ENCODE measurements at places on chromosomes 5 and 9. TPM values are rescaled to one million over a fixed set of nuclear protein-coding genes. Genes with fewer than 3 reads are reported as not detected.

DNA sequence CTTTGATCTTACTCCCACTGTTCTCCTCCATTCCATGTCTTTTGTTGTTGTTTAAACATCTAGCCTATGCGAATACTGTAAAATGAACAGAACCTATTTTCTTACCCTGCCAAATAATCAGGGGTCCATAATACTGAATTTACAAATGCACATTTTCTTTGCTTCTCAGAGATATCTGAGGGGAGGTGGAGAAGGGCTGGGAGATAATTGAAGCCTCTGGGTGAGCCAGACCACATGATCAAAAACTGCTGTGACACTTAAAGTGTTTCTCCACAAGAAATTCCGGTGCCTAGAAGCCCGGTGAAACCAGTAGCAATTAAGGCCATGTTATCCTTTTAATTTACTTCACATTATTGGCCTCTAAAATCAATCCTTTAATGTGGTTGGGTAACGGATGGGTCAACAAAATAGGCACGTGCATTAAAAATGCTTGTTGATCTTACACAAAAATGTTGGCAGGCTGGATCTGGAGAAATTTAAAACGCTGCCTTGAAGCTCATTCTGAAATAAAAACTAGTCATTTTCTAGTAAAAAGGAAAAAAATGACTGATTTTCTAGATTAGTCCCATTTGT lies 10.8 kb downstream of the SEMA6A start:
- no peak for DNase-seq

The GGTA1 gene
- 0.87 TPM for total RNA-seq

- no peak for DNase-seq
Observed at GRCh38 chr5:78816143-78816765, 167.7 kb upstream of the LHFPL2 start.

DNA sequence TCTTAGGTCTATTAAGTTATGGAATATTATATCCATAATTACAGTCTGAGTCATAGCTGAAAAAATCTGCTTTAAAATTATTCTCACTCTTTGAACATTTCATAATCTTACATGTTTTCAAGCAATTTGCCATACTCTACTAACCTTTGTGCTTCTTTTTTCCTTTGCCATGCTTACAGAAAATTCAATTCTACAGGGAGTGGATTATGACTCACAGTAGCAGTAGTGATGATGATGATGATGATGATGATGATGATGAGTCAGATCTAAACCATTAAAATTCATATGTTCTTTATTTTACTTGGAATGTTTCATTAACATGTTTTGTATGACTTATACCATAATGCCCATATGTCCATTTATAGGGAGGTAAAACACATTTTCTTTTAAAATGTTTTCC lies 207.1 kb downstream of the VPS13A start:
- DNase-seq = no peak

The RGS7BP gene
- total RNA-seq = not detected

DNA sequence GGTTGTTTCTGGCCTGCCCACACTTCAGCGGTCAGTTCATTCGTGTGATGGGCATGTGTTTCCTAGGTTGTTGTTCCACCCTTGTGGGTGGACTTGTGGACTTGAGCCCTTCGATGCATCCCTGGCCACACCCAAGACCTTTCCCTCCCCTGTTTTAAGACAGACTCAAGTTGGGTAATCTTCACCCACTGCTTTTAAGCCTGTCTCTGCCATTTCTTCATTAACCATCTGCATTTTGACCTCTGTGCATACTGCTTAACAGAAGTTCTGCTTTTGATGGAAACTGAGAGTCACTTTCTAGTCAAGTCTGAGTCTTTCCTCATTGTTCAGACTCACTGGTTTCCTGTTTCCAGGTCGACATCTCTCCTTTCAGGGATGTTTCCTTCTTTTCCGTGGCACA lies 233.7 kb downstream of the ARHGEF28 start:
- no peak for DNase-seq

The ACOT12 gene
- total RNA-seq = not detected

- no peak for DNase-seq
Observed at GRCh38 chr5:66178799-66179198, 34.7 kb downstream of the SREK1 start.

- no peak for DNase-seq
Observed at GRCh38 chr5:37667430-37667829, 172.4 kb downstream of the GDNF start.

The ANGPTL2 gene
- not detected for total RNA-seq

GRCh38 chr9:16318516-16319060 lies 551.9 kb downstream of the BNC2 start:
- no peak for DNase-seq

DNA sequence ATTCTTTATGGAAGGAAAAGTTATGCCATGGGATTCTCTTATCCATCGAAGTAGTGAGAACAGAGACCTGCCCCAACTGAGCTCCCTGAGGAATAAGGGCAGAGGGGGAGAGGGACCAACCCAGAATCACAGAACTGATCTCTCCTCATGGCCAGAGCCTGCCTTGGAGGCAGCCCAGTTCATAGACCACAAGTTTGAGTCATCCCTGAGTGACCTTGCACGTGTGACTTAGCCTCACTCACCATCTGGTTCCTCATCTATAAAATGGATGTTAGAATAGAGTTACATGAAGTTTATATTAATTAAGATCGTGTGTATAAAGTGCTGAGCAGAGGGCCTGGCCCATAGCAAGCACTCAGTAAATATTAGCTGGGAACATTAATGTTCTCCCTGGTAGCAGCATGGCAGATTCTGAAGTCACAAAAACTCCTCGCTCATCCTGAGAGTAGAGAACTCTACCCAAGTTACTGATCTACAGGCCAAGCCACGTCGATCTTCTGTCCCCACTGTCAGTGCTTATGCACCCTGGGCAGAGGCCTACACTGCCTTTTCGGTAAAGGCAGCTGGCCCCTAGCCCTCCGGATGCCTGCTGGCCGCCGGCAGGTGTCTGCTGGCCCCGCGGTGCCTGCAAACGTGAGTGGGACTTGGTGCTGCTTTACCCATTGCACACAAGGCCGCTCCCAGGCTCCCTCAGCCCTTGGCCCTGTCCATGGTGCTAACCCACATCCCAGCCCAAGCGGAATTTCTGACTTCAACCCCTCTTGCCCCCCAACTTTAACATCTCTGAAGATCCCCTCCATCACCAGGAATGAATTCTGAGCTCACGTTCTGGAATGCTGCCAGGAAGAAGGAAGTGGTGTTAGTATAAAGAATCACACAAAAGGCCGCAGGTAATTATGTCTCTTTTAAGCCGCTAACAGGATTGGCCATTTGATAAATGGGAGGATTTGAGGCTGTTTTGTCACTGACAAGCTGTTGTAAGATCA lies 61.1 kb upstream of the ARAP3 start:
- no peak for DNase-seq

The TSSK1B gene
- total RNA-seq = not detected

DNA sequence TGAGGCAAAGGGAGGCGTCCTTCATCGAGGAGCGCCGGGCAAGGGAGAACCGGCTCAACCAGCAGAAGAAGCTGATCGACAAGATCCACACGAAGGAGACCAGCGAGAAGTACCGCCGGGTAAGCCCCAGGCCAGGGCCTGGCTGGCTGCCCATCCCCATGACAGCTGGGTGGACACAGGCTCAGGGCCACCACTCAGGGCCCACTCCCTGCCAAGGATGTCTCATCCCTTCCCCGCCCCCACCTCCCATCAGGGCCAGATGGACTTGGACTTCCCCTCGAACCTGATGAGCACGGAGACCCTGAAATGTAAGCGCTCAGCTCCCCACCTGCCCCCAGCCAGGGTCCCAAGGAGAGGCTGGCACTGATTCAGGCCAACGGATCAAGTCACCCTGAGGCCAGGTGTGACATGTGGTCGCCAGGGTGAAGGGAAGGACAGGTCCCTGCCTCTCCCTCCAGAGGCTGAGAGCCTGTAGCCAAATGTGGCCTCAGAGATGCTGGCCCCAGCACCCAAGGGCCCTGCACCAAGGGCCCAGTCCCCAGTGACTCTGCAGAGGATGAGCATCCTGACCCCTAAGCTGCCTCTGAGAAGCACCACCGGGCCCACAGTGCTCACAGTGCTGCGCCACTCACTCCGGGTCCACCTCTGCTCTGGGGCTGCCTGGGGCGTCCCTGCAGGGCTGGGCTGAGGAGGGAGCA lies 3.1 kb upstream of the RABL6 start:
- DNase-seq = no peak

The FEM1C gene
- 36.2 TPM for total RNA-seq

The PDE8B gene
- total RNA-seq = 0.23 TPM

DNA sequence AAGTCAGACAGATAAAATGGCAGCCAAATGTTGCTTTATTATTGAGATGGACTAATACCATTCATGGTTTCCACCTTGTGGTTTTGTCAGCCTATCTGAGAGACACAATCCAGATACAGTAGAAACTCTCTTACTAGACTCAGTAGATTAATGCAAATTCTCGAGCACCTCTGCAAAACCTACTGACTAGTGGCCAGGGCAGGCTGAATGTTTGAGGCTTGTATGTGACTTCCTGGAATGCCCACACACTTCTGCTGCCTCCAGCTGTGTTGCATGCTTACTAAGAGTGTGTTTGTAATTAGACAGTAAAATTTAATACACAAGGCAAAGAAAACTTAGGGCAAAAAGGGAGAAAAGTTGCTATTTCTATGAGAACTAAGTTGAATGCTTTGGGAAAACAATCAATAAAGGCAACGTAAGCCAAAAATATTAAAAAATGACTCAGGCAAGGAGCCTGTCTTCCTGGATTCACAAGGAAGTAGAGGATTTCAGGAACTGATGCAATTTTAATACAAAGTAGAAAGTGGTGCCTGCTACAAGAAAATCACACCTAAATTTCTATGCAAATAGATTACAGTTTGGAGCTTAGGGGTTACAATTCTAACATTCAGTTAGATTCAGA lies 30.2 kb upstream of the CCNG1 start:
- no peak for DNase-seq

The PCDHA13 gene
- total RNA-seq = not detected

DNA sequence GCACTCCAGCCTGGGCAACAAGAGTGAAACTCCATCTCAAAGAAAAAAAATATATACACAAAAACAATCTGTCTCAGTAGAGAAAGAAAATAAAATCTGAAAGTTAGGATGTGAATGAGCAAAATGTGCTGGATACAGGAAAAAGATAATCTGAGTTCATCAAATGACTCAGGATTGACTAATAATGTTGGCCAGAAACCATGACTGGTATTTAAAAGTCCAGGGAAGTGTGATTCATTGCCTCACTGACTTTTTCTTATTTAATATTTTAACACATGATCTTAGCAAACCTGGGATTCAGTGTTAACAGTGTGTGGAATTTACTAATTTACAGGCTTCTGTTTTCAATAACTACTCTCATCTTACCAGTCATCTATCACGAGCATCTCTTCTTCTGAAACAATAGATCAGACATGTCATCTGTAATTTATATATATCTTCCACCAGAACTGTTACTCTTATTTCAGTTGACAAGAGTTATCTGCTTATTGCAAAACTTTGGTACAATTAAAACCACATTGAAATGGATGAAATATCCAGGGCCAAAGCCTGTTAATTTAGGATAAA lies 256.7 kb downstream of the CDH12 start:
- no peak for DNase-seq

The PLK2 gene
- total RNA-seq = 22.0 TPM

DNA sequence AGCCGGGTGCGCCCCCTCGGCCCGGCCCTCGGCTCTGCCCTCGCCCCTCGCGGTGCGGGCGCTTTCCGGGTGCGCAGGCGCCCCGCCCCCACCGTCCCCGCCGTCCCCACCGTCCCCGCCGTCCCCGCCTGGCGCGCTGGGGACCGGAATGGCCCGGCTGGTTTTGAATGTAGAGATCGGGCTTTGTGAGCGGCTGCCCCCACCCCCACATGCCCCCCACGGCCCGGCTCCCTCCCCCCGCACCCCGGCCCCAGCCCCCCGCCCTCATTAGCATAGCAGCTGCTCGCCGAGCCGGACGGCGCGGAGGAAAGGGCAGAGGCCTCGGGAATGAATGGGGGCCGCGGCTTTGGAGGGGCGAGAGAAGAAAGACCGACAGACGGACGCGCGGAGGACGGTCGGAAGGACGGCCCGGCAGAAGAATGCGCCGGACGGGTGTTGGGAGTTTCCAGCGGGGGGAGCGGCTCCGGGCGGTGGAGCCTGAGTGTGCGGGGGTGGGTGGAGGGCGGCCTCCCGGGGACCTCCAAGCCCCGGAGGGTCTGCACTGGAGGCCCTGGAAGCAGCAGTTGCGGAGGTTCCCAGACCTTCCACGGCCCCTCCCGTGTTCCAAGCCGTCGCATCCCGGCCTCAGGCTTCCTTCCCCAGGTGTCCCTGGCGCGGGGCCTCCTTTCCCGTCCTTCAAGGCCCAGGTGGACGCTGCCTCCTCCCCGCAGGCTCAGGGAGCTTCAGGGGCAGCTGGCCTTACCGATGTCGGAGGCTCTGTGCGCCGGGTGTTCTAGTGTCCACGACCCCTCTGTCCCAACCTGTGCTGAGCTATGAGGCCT lies 6.0 kb downstream of the NRARP start:
- DNase-seq = no peak

The GPR151 gene
- not detected for total RNA-seq

DNA sequence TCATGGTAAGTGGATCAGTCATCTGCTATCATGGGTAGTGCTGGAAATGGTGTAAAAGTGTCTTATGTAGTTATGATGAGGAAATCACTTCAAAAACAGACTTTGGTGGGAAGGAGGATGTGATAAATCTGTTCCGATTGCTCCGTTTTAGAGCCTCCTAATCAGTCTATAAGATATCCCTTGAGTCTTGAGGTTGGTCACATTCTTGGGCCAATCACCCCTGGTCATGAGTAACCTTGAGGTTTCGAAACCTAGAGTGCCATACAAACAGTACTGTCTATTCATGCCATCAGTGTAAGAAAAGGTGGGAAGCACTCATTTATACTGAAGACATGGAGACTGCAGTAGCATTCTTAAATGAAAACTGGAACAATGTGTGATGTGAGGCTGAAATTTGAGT lies 45.8 kb downstream of the LRRTM2 start:
- no peak for DNase-seq

The S100Z gene
- total RNA-seq = 0.91 TPM

The ARL10 gene
- total RNA-seq = 6.8 TPM

The DNAI1 gene
- total RNA-seq = not detected

GRCh38 chr9:70639853-70640814 lies 225.7 kb upstream of the KLF9 start:
- DNase-seq = no peak

DNA sequence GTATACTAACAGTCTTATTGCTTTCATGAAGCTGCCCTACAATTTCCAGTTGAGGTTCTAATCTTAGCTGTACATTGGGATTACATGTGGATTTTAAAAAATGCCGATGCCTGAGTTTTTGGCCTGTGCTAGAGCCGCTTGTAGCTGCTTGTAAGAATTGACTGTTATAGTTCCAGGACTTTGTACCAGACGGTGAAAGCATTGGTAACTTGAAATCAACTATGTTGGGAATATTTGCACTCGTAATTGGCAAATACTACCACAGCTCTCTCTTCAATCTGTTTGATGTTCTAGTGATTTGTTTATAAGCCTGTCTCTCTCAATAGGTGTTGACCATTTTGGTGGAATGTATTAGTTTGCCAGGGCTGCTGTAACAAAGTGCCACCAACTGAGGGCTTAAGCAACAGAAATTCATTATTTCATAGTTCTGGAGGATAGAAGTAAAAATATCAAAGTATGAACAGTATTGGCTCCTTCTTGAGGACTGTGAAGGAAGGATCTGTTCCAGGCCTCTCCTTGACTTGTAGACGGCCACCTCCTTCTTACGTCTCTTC lies 50.5 kb upstream of the DHFR start:
- DNase-seq = no peak

The PCDHGC3 gene
- 0.68 TPM for total RNA-seq
